ENCODE measurements at places on chromosomes 5 and 9.

DNA sequence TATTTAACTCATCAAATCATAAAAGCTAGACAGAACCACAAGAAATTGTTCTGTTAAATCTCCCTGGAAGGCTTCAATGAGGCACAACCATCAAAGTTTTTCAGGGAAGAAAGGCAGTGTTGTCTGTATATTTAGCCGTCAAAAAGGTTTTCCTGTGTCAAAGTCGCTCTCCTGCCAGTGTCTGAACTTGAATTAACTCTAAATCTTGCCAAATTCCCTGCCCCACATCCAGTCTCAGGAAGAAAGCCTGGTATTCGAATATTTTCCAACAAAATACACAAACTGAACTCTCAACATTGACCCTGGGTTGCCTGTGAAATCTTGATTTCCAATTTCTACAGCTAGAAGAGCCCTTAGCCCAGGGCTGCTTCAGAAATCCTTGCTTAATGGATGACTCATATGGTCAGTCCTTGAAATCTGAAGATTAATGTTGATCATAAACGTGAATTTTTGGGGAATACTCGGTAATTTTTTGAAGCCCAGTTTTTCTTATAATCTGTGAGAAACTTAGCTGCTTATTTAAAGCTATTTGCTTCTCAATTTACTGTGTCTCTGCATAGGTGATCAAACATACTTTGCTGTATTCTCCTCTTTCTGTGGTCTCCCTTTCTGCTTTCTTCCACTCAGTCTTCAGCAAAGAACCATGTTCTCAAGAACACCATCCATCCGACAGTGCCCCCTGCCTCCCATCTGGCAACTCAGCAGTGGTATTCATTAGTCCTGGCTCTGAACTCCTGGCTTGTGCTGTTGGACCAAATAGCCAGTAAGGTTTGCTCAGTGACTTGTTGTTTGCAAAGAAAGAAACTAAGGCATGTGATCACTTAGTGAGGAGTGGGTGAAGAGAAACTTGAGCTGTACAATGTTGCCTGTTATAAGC lies 58.9 kb downstream of the NREP start:
- no peak for DNase-seq

DNA sequence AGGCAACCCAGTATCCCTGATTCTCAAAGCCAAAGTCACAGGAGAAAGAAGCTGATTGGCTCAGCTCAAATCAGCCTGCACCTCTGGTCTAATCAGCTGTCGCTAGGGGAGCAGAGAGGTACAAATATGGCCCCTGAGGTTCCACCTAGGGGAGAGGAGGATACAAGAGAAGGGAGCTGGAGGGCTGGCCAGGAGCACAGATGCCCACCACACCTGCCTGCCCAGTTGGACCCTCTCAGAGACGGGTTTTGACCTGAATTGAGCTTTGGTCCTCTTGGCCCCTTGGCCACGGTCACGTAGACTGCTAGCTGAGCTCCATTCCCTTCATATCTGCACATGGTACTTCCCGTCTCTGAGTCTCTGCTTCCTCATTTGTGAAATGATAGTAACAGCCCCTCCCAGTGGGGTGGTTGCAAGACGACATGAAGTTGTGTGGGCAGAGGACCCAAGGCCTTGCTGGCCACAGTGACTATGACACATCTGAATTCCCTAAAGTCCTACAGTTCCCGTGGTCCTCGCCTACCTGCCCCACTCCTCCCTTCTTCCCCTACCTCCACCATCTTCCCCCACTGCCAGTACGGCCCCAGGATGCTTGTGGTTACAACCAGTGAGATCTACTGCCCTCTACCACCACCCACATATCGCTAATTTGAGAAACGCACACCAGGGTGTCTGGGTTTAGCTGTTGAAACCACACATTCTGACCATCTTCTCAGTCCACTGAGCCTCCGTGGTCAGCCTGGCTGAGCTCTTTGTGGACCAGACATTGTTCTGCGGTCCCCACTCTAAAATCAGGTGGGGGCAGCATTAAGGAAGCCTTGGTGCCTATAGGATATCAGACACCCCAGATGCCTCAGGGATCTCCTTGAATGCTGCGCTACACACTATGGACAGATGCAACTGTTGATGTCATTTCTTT lies 60.3 kb upstream of the NEK6 start:
- DNase-seq: no peak

- DNase-seq: no peak
Observed at GRCh38 chr9:129038109-129038852, 1.9 kb downstream of the MIGA2 start.

DNA sequence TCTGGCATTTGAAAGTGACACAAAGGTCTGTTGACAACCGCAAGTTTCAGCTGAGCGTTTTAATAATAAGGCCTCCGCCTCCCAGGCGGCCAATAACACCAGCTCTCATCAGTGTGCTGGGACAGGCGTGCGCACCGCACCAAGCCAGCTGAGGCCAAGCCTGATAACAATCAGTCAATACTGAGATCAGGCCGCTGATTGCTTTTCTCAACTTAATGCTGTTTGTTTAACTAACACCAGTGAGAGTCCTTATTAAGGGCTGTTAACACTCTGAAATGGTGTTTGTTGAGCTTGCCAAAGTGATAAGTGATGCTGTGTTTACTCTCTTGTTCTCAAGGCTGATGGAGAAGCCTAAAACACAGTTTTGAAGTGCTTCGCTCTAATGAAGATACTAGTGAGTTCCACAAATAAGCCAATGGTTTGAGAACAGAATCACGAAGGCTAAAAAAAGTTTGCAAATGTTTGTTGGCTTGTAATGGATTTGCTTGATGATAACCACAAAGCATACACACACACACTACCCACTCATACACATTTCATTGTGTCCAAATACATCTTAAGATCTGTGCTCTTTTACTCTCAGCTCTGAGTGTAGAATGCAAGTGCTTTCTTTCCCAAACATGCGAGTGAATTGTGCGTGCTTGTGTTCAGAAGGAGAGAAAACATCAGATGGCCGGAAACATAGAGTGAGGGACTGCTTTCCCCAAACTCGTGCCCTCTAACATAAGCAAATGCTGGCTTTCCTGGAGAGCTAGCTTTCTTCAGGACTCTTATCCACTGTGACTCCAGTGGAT lies 330.4 kb upstream of the KLF4 start:
- DNase-seq: no peak

DNA sequence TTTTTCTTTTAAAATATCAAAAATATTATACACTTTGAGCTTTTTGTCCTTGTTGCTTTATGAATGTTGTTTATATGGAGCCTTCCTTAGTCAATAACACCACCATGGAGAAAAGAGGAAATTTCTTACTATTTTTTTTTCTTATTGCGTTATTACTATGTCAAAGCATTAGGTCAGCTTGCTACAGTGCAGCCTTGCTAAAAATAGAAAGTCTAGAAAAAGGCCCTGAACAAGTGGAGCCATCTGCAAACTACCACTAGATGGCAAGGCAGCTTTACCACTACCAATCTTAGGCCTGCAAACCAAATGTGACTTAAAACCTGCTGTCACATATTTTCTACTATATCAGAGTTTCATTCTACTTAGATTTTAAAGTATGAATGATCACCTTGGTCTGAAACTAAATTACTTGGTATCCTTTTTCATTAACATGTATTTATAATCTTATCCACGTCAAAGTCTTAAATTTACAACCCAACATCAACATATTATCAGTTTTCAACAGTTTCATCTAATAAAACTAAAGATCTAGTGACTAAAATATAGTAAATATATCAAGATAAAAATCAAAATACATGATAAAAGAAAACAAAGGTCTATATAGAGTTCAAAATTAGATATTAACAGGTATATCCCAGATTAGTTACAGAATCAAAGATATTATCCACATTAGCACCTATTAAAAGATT lies 113.1 kb upstream of the ACOT12 start:
- DNase-seq: peak; percentile 79

DNA sequence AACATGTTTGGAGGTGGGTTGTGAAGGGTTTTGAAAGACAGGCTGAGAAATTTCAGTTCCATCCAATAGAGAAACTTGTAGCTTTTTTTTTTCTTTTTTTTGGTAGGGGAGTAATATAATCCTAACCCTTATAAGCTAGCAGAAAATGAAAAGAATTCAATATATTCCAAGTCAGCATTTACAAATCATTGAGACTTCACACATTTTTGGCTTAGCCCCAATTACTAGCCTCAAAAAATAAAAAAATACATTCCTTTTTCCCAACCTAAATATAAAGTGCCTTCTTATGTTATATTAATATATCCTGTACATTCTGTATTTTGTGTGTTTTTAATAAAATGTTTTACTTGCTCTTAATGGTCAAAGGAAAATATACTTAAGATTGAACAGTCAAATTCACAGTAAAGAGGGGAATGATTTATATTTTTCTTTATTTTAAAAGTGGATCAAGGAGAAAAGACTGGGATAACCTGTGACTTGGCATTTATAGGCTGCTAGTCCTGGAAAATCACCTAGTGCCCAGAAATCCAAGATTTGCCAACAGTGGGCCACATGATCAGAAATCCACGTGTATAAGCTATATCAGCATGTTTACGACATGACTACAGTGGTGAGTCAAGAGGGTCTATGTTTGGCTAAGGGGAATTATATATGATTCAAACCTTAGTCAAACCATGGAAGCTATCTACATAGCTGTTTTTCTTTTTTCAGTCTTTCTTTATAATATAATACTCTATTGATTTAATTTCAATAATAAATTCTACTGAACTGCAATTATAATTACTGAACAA lies 14.5 kb downstream of the HACD4 start:
- DNase-seq: no peak

DNA sequence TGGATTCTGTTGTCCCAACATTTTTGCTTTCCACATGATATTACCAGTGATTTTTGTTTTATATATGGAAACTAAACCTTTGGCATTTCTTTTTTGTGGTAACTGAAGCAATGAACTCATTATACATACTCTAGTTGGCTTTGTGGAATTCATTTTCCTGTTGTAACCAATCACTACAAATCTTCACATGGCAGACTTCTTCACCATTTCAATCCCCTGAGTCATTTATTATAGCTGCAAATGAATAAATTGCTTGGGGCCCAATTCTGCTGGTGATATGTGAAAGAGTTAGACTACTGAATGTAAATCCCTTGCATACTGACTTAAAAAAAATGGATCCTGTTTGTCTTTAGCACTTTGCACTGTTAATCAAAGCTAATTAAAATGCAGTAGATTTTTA lies 1709.6 kb upstream of the WWC1 start:
- DNase-seq: no peak

- DNase-seq: peak; percentile 44
Observed at GRCh38 chr9:4666042-4666699, at the start of gene SPATA6L. TSS of gene SPATA6L (minus strand) at chr9:4666480. CDS start at chr9:4666250, 230 bp downstream.

GRCh38 chr9:82168585-82168984 lies 180.0 kb downstream of the SPATA31D1 start:
- DNase-seq: peak; percentile 51

DNA sequence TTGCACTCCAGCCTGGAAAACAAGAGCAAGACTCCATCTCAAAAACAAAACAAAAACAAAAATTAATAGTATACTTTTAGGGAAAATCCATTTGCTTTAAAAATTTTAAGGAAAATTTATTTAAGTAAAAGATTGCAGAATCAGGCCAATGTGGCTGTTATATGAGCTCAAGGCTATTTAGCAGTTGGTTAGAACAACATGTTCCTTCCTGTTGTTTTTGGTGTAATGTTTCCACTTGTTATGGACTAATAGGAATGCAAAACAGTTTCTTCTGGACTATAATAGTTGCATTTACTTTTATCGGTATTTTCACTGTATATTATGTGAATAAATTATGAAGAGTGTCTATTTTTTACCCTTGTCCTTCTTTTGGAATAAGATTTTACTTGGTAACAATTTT lies 3.0 kb upstream of the CDC42SE2 start:
- DNase-seq: no peak

GRCh38 chr5:99378443-99378842 lies 449.6 kb upstream of the CHD1 start:
- no peak for DNase-seq

- no peak for DNase-seq
Observed at GRCh38 chr9:137167277-137167746, 2.5 kb downstream of the LRRC26 start.

DNA sequence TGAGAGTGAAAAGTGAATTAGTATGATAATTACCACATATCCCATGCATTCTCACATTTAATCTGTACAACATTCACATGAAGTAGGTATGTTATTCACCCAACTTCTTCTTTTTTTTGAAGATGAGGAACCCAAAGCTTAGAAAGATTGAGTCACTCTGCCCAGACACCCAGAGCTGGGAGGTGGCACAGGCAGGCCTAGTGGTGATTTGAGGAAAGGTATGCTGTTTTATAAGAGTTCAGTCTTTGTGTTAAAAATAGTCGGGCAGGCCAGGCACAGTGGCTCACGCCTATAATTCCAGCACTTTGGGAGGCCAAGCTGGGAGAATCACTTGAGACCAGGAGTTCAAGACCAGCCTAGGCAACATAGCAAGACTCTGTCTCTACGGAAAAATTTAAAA lies 285.3 kb downstream of the NR3C1 start:
- no peak for DNase-seq

DNA sequence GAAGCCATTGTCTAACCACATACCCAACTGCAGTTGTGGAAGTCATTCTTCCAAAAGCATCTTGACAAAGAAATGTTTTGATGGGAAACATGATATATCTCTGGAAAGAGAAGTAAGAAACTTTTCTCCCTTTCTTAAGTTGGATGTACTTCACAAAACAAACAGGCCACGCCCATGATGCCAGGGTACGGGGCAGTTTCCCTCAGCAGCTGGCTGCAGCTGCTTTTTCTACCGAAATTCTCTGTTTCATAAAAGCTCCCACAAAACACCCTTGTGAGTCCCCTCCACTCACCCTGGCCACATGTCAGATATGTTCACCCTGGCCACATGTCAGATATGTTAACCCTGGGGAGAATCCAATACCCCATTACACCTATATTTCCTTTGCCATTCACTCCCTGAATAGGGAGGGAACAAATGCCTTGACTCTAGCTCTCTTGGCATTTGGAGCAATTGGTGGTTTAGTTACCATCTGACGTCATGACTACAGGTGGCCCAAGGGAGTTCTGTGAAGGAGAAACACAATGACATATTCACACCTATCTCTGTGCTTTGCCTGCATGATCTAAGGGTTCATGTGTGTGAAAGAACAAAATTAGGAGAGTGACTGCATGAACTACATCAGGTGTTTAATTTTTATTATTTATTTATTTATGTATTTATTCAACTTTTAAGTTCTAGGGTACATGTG lies 103.0 kb downstream of the AOPEP start:
- no peak for DNase-seq

GRCh38 chr5:31193591-31194467 lies at the start of gene CDH6:
TSS of gene CDH6 (plus strand) at chr5:31193686. CDS start at chr5:31267474, 73,788 bp downstream.
- DNase-seq: peak; percentile 89

DNA sequence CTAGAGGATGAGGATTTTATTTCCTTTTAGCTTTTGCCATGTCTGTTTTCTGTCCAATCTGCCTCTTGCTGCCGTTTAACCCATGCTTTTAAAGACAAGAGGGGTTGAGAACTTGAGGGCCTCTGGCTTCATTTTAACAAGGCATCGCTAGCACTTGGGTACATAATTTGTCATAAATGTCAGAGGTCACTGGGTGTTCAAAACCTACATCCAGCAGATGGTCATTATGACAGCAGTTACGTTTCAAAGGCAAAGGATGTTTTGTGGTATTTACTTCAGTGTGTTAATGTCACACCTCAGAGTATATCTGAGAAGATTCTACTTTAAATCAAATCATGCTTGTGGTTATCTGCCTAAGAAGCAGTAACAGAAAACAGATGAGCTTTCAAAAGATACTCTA lies 918.3 kb downstream of the NR2F1-AS1 start:
- DNase-seq: no peak

Measured in kidney glomerular epithelial cell (primary cell).